NCI-H1930 (cell line): ENCODE measurements at places on chromosomes 2 and 18.

DNA sequence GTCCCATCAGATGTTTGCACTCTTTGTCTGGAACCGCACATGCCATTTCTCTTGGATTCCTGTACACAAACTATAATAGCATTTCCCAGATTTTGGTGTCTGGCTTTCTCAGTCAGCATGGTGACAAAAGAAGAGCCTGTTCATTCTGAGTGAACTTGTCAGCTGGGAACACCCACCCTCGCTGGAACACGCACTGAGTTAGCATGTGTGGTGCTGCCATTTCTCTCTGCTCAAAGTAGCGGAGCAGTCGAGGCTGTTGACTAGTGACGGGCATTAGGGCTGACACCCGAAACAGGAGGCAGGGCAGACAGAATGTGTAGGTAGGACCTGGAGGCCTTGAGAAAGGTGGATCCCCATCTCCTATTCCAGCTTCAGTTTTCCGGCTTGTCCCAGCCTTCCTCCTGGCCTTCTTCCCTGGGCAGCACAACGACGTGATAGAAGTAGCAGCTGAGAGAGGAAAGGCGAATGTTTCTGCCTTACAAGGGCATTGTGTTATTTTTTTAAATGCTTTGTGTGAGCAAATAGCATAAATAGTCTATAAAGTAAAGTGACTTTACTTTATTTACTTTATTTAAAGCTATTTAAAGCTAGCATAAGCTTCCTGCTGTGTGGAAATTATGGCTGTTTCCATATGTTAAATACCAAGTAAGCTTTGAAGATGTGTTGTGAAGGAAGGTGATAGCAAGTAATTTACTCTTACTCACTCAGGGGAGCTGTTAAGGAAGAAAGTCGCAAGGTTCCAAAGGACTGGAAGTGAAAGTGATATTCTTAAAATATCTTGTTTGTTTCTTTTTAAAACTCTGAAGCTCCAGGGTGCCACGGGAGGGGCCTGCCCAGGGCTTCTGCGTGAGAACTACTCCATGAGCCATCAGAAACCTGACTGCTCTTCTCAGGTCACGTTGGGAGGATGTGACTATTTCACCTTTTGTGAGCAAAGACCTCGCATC, 272.6 kb downstream of the NEDD4L start:
- no peak for DNase-seq

DNA sequence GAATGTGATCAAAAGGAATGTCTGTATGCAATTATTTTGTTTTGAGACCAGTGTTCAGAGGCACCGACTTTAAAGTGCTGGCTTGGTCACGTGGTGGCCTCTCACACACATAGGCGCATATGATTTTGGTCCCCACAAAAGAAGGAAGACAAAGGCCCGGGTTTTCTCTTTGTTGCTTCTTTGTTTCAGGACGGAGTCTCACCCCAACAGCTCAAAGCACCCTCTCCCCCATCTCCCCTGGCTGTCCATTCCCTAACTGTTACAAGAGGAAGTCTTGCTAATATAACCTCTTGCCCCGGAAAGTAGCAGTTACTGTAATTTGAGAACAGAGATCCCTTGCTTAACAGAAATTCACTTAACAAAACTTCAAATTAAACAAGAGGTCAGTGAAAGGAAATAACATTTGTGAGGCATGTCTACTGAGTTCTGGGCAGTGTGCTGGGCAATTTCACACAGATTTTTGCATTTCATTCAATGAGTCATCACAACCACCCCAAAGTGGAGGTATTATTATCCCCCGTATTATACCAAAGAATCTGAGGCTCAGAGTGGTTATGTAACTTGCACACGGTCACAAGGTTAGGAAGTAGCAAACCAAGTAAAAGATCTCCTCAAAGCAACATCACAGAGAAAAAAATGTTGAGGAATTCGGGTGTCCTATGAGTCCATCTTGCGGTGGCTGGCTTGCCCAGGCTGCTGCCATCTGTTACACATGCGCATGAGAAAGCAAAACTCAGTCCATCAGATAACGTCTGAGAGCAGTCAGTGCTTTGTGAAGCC, 75.8 kb downstream of the SDC1 start:
- DNase-seq, result no peak

DNA sequence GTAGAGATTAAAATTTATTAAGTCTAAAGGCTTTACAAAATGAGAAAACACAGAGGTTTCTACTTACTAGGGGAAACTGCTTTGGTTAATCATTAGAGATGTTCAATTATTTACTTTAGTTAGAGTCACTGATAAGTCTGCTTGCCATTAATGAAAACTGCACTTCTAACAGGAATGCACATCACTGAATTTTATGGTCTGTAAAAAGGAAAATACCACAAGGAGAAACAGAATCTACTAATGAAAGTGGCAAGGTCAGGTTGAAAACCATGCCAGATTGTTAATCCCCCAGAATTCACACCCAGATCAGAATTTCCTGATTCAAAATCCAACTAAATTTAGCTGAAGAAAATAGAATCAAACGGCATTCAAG, 90.5 kb upstream of the GRB14 start:
- DNase-seq, result no peak

GRCh38 chr18:12886498-12887126, 2.6 kb upstream of the PTPN2 start:
- DNase-seq, result no peak

DNA sequence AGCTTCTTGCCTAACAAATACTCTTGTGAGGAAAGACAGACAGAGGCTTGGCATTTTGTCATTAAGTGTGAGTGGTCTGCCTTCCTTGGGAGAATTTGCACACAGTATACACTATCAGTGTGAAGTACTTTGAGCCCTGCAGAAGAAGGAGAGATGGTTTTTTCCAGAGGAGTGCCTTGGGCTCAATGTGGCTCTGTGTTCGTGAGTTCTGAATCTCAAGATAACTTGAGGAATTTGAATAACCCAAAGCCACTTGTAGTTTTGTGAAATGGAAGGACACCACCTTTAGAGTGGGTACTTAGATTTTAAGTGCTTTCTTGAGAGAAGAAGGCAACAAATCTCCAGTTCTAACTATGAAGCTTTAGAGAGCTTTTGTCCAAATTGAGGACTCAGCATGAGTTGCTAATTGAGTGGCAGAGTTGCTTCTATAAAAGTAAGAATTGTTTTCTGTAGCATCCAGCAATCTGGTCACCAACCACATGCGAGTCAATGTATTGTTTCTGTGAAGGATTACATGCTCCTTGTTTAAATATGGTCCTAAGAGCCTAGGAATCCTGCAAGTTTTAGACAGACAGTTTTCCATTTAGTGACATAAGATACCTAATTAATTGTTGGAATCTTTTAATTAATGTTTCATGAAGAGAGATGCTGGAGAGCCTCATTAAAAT, 68.3 kb downstream of the BABAM2 start:
- no peak for DNase-seq

GRCh38 chr18:63216516-63217311, 102.9 kb downstream of the BCL2 start:
- no peak for DNase-seq

GRCh38 chr2:85481818-85482777, 56.9 kb upstream of the MAT2A start:
- no peak for DNase-seq

DNA sequence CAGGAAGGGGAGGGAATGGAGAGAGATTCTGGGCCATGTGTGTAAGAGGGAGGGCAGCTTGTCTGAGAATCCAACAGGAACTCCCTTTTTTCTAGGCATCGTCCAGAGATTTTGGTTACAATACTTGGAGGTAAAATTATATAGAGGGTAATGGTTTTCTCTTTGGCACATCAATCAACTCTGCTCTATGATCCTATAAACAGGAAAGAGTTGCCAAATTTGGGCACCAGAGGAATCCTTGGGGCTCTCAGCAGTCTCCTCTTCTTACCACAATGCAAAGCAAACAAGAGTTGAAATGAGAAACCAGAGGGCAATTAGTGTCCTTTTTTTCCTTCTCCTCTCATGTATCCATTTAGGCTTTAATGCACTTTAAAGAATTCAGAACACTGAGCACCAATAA, 243.4 kb downstream of the SLC8A1 start:
- no peak for DNase-seq

DNA sequence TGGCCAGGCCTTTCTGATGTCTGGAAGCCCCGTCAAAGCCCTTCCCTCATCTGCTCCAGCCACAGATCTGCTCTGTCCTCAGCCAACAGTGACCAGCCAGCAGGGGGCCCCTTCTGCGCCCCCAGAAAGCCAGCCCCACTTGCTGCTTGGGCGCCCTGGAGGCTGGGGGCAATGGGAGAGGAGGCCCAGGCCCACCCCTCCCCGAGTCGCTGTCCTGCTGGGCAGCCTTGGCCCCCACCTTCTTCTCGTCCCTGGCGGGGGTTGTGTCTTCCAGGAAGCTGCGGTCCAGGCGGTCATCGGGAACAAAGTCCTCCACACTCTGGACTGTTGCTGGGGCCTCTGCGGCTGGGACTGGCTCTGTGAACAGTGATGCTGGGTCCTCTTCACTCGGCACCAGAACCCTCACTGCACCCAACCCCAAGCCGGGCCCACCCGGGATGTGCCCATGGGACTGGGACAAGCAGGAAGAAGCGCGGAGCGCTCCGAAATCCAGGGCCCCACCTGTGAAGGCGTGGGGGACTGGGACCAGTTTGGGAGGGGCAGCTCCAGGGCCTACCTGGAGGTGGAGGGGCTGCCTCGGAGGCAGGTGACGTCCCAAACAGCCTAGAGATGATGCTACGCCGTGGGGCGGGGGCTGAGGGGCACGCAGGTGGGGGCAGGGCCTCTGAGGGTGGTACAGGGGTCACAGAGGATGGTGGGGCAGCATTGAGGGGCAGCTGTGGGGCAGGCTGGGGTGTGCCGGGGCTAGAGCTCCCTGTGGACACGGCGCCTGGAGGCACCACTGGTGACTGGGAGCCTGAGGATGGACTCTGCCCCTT, 257.6 kb downstream of the ANKRD30B start:
- no peak for DNase-seq

GRCh38 chr18:57975805-57976204, 68.2 kb upstream of the NEDD4L start:
- DNase-seq, result no peak

- no peak for DNase-seq
These were observed 40.6 kb downstream of the TMEM178A start for GRCh38 chr2:39706312-39706711.

DNA sequence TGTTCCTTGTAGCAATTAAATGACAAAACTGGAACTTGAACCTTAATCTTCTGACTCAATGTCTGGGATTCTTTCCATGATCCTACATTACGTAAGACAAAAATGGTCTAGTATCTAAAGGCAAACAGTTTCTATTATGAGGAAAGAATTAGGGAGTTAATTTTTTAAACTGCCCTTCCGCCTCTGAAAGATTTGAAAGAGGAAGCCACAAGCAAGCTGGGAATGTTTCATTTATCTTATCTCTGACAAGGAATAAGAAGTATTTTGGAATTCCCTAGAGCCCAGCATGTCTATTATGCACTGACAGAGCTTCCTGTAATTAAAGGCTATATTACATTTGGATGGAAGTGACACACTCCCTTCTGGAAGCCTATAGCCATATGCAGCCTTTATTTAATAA, 558.8 kb upstream of the CDH2 start:
- DNase-seq, result no peak

DNA sequence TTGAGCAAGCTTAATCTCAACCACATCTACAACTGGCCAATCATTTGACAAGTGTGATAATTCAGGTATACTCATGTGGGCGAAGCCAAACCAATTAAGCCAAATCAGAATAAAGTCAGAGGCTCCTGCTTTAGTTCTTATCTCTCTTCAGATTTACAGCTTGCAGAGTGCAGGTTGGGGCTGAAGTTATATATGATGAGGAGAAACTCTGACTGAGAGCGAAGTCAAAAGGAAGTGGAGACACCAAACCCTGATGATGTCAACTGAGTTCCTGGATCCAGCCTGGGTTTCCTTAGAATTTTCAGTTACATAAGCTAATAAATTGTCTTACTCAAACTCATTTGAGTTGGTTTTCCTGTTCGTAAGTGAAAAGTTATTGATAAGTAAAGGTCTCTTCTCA, 73.9 kb downstream of the ASXL2 start:
- DNase-seq, result no peak

DNA sequence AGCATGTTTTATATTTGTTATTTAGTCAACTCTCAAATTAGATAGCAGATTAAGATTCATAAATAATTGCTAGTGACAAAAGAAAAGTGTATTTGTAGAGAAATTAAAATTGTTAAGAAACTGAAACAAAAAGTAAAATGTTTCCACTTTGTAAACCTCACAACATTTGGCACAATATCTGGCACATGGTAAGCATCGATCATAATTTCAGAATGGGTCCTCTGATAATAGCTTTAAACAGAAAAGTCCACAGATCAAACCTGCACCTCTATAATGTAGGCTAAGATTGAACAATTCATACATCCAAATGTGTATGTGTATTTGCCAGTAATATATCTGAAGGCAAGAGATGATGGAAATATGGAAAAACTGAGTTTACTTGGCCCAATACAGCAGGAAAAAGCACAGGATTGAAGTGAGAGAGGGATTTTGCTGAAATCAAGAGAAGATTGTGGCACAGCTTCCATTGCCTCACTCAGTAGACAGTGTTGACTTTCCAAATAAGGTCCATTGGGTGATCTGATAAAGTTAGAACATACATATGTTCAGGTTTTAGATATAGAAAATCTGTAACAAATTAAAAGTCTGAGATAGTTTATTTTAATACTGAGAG, 39.4 kb downstream of the COBLL1 start:
- DNase-seq, result no peak

DNA sequence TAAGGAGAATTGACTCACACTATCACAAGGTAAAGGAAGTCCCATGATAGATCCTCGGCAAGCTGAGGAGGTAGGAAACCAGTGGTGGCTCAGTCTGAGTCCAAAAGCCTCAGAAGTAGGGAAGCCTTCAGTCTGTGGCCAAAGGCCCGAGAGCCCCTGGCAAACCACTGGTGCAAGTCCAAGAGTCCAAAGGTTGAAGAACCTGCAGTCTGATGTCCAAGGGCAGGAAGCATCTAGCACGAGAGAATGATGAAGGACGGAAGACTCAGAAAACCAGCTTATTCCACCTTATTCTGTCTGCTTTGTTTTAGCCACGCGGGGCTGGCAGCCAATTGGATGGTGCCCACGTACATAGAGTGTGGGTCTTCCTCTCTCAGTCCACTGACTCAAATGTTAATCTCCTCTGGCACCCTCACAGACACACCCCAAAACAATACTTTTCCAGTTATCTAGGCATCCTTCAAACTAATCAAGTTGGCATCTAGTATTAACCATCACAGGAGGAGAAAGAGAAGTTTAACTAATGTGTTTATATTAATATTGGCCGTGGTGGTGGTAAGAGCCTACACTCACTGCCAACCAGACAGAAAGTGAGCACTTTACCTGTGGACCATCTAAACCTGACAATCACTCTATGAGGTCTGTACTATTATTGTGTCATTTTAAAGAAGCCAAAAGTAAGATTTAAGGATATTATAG, 8.1 kb upstream of the TRIB2 start:
- DNase-seq, result no peak

GRCh38 chr2:221741496-221742211, 169.6 kb upstream of the EPHA4 start:
- DNase-seq, result no peak
